ENCODE measurements at places on chromosomes 4 and X. TPM values are rescaled to one million over a fixed set of nuclear protein-coding genes. Genes with fewer than 3 reads are reported as not detected.

The FGFBP2 gene
- 0.43 TPM for total RNA-seq

The SPANXN4 gene
- not detected for total RNA-seq

The PCDH10 gene
- not detected for total RNA-seq

The EREG gene
- not detected for total RNA-seq

The RASL11B gene
- 0.40 TPM for total RNA-seq

The UGT2A1 gene
- not detected for total RNA-seq

The C4orf50 gene
- total RNA-seq: 0.10 TPM

The PPARGC1A gene
- total RNA-seq: not detected

All from activated CD4-positive, alpha-beta memory T cell treated with anti-CD3 and anti-CD28 coated beads for 36 hours (primary cell).